ACHN (cell line): ENCODE measurements at places on chromosomes 2 and 18.
A peak's percentile ranks its signal among the peaks of the same experiment; 100 is the strongest.

GRCh38 chr2:43939695-43940256 is 56.0 kb downstream of the LRPPRC start:
- DNase-seq = no peak

DNA sequence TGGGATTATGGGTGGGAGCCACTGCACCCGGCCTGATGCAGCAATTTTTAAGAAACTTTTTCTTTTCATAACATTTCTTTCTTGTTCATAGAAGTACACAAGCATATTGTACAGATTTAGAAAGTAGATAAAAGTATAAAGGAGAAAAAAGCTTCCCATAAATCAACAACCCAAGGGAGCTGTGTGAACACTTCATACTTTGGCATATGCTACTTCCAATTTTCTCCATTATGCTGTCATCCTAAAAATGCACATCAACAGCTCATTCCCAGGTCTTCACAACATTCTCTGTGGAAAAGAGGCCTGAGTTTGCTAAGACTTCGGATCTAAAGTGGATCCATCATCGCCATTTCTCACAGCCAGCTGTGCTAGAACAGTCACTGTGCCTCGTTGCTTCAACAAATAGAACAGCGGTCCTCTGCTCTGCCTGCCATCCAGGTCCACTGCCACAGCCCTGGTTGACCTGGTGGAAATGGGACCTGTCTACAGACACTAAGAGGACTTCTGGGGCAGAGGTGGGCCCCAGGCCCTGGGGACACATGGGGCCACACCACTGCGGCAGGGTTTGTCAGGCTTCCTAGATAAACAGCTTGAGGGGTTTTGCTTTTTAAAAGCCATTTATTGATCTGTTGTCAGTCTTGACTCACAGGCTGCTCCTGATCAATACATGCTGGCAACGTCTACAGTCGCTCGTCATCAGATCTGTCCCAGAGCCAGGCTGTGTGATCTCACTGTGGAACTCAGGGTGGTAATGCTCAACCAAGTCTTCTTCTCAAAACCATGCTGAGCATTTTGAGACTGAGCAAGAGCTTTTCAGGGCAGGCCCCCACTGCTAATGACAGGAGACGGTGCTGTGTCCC is 72.7 kb upstream of the MGAT4A start:
- DNase-seq = no peak

DNA sequence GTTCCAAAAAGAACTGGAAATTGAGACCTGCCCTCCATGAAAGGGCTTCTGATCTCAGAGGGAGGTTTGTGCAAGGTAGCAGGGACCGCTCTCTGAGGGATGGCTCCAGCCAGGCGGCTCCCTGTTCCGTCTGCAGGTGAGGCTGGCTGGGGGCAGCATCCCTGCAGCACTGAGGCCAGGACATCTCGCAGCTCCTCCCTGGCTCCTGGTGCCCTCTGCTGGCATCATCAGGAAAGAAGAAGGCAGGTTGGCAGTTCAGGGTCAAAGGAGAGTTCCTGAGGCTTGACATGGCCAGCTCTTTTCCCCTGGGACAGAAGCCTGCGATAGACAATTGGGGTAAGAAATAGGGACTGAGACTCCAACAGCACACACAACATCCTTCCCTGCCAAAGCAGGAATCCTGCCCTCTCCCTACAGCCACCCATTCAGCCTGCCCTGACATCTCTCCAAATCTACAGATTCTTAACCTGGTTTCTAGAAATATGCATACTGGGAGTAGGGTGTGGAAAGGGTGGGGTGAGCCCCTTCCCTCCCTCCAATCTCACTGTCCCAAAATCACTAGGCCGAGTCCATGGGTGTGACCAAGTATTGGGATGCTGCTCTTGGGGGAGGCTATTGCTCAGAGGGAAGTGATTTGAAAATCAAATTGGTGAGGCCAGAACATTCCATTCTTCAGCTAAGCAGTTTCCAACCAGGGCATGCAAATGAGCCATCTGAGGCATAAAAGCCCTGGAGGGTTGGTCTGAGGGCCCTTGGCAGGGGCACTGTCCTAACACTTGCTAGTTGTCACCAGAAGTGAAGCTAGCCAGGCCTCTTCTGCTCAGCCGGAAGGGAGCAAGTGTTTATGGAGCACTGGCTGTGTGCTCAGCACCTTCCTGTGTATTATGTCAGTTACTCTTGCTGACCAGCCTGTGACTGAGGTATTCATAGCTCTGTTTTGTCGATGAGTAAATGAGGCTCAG is 185.4 kb downstream of the TFCP2L1 start:
- peak; percentile 48 for DNase-seq

DNA sequence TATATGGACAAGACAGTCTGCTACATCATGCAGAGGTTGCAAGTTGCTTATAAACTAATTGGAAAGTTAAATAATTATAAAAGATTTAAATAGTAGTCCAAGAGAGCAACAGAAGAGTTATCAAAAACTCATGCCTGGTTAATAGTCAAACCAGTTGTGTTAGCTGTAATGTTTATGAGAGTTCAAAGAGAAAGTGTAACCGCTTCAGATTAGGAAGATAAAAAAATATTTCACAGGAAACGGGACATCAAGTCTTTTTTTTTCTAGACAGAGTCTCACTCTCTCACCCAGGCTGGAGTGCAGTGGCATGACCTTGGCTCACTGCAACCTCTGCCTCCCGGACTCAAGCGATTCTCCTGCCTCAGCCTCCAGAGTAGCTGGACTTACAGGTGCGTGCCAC is 34.6 kb upstream of the RNF125 start:
- DNase-seq = no peak

DNA sequence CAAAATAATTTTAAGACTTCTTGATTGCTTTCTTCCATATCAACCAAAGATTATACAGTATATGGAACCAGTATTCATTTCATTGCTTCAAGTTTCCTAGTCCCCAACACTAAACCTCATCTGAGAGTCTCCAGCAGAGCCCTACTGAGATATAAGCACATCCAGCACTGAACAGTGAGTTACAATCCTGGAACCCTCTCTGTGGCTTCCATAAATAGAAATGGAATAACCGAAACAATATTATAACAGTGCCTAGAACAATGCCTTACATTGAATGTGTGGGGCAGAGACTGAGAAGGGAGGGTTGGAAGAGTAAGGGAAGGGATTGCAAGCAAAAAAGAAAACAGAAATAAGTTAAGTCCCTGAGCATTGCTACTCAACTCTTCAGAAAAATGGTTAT is 18.9 kb downstream of the AAK1 start:
- no peak for DNase-seq

- no peak for DNase-seq
Measured at GRCh38 chr2:24731040-24731439, 62.2 kb downstream of the PTRHD1 start.

DNA sequence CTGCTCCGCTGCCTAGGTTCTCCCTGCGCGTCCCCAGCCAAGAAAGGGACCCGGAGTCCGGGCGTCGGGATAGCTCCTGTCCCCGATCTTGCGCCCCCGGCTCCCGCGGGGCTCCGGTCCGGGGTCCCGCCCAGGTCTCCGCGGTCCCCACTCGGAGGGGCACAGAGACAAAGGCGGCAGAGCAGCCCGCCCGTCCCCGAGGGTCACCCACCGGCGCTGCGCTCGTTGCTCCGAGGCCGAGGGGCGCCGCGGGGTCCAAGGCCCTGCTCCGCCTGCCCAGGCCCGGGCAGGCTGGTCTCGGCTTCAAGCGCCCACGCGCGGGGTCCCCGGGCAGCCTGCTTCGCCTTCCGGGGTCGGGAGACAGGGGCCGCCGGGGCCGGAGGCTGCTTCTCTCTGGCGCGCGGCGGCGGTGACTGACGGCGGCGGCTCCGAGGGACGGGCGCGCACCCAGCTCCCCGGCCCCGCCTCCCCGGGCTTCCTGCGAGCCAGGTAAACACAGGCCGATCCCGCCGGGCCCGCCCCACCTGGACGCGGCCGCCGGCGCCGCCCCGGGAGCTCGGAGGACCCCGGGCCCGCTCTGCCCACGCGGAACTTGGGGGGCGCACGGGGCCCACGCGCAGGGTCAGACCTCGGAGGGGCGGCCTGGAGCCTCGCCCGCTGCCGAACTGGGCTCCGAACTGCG is at the start of gene MBP:
Gene MBP, minus strand, starts transcription at position 415 of the 682 bp plus-strand sequence. CDS start 27,522 bp downstream, outside the sequence.
- DNase-seq = peak; percentile 29

GRCh38 chr18:54790109-54790508 is 38.2 kb upstream of the RAB27B start:
- no peak for DNase-seq

DNA sequence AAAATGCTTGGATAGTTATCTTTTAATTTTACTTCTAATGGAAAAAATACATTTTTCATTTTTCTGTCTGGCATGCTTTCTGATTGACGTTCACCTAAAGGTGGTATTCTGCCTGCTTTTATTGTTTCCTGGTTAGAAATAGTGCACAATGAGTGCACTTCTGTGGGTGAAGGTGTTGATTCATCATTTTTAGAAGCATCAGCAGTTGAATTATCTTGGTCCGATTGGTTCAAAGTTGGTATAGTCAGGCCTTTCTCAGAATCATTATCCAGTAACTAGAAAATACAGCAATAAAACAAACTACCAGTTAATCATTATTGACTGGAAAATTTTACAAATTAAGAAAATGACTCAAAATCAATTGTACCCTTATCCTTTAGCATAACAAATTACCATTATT is 84.5 kb downstream of the STRADB start:
- DNase-seq = no peak

- DNase-seq = no peak
Measured at GRCh38 chr2:38649176-38649728, 16.7 kb upstream of the GALM start.

GRCh38 chr2:237774811-237775553 is 23.6 kb upstream of the RBM44 start:
- DNase-seq = peak; percentile 60

DNA sequence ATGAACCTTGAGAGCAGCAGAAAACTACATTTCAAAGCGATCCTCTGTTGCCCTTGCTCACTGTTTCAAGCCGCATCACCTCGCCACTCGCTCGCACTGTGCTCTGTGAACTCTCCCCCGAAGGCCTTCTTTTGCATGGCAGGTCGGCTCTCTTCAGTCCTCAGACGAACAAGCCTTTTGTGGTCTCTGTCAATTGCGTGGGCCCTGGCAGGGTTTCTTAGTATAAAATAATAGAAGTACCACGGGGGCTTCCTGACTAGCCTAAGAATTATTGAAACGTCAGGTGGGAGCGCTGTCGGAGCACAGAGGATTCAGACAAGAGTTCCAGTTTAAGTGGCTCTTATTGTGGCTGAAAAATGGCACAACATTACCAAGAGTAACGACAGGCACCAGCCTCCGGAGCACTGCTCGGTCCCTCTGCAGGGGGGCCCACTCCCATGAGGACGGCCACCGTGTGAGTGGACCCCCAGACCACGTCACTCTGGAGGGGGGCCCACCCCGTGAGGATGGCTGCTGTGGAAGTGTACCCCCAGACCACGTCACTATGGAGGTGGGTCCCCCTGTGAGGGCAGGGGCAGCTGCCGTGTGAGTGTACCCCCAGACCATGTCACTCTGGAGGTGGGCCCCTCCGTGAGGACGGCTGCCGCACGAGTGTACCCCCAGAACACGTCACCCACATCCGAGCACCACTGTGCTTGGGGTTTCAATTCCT is 237.7 kb downstream of the HDAC4 start:
- DNase-seq = no peak

DNA sequence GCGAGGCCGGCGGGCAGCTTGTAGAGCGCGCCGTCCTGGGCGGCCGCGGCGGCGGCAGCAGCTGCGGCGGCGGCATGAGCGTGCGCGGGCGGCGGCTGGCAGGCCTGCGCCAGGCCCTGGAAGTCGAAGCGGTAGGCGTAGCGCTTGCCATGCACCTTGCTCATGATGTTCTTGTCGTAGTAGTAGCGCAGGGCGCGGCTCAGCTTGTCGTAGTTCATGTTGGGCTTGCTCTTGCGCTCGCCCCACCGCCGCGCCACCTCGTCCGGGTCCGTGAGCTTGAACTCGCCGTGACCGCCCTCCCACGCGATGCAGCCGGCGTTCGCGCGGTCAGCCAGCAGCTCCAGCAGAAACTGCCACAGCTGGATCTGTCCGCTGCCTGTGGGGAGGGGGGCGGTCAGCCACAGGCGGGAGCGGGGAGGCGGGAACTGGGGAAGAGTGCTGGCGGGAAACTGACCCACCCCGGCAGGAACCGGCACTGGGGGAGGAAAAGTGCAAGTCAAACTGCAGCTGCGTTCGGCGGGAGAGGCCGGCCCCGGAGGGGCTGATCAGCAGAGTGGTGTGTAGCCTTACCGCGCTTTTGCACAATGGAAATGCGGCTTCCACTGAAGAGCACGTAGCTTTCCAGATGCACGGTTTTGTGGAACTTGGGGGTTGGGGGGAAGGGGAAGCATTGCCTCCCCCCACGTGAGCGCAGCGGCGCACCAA is 3.0 kb downstream of the FEV start:
- peak; percentile 28 for DNase-seq

DNA sequence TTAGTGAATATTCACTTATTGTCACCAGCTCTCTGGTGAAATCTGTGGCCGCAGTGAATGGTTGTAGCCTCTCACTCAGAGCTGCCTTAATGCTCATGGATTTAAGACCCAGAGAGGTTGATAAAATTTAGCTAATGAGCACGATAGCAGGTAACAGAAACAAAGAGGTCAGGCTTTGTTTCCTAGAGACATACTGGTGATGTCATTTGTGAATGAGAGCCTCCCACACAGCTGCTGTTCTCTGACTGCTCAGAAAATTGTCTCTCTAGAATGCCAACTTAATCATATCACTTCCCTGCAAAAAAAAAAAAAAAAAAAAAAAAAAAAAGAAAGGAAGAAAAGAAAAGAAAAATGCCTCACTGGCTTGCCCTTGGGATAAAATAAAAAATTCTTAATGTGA is 411.7 kb upstream of the MYT1L start:
- DNase-seq = no peak

DNA sequence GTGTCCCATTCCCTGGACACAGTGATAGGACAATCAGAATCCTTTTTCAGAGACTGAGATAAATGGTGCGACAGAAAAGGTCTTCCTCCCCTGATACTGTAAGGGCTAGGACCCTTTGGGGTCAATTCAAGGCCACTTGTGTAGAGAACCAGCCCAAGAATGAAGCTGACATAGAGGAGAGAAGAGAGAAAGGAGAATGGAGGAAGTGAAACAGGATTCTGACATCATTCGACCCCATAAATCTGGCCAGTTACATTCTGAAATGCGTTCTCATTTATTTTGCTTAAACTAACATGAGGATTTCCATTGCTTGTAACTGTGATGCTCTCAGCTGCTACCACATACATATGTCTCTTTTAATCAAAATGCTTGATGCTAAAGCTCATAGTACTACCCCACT is 148.1 kb downstream of the TMEM163 start:
- no peak for DNase-seq

GRCh38 chr2:228771774-228772173 is 499.3 kb downstream of the PID1 start:
- DNase-seq = no peak

- DNase-seq = no peak
Measured at GRCh38 chr2:202098291-202098690, 25.2 kb downstream of the KIAA2012 start.

GRCh38 chr2:198143793-198144192 is 339.4 kb downstream of the PLCL1 start:
- no peak for DNase-seq

GRCh38 chr2:238865015-238865719 is 17.3 kb downstream of the TWIST2 start:
- DNase-seq = no peak

- DNase-seq = no peak
Measured at GRCh38 chr2:45984366-45984765, 312.8 kb upstream of the EPAS1 start.

- DNase-seq = peak; percentile 84
Measured at GRCh38 chr2:8148260-8149006, 533.4 kb upstream of the ID2 start.
